Nucleus accumbens (tissue), 56 donors: ENCODE measurements at places on chromosomes 16 and 17.

DNA sequence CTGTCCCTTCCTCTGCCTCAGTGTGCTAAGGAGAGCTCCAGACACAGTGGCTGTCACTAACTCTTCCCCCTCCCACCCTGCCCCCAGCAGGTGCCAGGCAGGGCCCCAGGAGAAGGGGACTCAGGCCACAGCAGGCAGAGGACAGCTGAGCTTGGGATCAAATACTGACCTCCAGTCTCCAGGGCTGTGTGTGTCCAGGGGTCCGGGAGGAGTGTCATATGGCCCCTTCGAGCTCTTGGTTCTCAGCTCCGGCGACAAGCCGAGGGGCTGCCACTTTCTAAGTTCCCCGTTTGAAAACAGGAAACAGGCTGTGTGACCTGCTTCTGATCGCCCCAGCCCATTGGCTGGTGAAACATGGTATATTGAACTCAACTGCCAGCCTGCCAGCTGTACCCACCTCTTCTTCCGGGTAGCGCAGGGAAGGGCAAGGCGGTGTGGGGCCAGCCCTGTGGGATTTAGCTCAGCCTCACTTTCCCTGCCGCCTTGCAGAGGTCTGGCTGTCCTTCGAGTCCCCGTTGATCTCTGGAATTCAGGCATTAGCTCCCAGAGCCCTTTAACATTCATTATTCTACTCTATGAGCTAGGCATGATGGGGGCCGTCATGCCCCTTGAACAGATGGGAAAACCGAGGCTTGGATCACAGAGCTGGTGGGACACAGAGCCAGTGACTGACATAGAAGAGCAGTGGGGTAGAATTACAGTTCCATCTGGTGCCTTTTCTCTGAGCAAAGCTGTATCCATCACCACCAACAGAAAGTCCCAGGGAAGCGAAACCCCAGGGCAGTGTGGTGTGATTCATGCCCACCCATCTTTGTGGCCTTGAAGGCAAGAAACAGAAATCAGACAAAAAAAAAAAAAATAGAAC is at the start of gene SNX20:
SNX20 (minus strand) TSS at position 292 of the 865 bp plus-strand sequence. CDS start 3,786 bp downstream, outside the sequence.
- no peak for DNase-seq

- DNase-seq, result no peak
Observed at GRCh38 chr17:47883589-47884426, 12.2 kb upstream of the SP2 start.

DNA sequence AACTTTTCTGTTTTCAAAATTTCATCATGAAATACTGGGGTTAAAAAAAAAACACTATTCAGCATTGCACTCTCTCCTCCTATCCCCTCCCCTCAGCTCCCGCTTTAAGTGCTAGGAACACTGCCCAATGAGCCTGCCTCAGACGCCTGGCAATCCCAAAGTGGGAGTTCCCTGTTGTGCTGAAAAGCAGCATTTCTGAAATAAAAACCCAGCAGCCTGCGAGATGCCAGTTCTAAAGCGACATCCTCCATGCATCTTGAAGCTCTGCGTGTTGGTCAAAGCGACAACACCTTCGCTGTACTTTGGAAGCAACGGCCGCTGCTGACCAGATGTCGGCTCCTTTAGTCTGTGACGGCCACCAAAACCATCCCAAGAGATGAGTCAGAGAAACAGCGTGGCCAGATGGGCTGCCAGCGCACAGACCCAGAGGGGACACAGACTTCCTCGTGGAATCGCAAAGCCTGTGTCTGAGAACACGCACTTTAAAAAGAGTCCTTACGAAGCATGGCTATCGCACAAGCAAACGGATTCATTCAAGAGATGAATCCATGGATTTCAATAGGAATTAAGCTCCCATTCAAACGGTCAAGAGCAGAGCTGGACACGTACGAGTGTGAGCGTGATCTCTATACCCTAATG is 32.8 kb downstream of the FBXO31 start:
- no peak for DNase-seq

- DNase-seq, result no peak
Observed at GRCh38 chr17:82781894-82782274, 30.0 kb downstream of the TBCD start.
